ENCODE measurements at places on chromosomes 5 and 9.

DNA sequence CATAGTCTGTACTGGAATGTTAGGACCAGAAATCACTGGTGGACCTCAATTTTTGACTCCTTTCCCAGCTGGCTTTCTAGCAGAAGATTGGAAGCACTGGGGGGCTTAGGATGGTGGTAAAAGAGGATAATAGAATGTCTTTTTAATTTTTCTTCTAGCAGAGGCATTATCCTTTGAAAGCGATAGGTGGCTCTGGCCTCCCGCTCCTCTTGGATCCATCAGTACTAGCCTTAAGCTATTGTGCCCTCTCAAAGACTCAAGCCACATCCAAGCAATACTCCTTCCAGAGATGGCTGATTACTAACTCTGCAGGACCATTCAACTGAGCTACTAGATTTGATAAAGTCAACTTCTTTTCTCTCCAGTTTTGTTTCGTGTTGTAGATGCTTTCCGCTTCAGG is 610.6 kb downstream of the CDH12 start:
- DNase-seq, result no peak

- DNase-seq, result no peak
Observed at GRCh38 chr5:27868292-27868691, 829.9 kb upstream of the CDH9 start.

- no peak for DNase-seq
Observed at GRCh38 chr5:61999371-61999770, 306.6 kb upstream of the KIF2A start.

- no peak for DNase-seq
Observed at GRCh38 chr9:93567271-93567959, 9.0 kb upstream of the PHF2 start.

- DNase-seq, result no peak
Observed at GRCh38 chr5:91305640-91306039, 77.5 kb downstream of the ARRDC3 start.

DNA sequence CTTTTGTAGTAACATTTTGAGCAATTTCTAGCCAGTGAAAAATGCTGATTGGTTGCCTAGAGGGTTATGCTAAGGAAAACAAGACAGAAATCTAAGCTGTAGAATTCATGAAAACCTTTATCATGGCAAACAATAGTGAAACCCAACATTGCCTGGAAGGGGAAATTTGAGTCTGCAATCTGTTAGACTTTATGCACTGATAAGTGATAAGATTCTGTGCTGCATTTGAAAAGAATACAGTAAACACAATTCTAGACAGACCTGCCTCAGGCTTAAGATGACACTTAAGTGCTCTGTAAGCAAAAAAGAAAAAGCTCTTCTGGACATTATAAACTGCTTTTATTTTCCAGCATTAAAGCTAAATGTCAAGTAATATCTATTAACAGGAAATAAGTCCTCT is 519.3 kb downstream of the ISL1 start:
- DNase-seq, result peak; percentile 1

DNA sequence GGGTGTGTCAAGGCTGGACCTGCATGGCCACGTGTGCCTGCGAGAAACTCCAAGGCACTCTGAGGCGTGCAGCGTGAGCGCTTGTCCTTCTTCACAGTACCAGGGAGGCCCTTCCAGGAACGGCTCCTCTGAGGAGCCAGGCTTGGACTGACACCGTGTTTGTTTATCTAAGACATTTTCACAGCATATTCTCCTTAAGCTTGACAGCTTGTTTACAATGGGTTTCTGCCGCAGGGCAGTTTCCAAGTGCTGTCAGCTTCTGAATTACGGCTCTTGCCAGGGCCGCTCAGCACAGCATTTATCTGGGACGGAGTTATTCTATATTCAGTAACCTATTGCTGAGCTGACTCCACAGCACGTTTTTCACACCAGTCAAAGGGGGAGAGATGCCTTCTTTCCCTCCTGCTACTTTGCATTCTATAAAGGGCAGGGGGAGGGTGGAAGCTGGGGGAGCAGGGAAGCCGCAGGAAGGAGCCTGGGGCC is 98.4 kb downstream of the LMNB1 start:
- DNase-seq, result peak; percentile 80

- no peak for DNase-seq
Observed at GRCh38 chr9:129801504-129801903, 1.5 kb upstream of the TOR1B start.

- DNase-seq, result no peak
Observed at GRCh38 chr9:84609779-84610178, 59.8 kb upstream of the NTRK2 start.

DNA sequence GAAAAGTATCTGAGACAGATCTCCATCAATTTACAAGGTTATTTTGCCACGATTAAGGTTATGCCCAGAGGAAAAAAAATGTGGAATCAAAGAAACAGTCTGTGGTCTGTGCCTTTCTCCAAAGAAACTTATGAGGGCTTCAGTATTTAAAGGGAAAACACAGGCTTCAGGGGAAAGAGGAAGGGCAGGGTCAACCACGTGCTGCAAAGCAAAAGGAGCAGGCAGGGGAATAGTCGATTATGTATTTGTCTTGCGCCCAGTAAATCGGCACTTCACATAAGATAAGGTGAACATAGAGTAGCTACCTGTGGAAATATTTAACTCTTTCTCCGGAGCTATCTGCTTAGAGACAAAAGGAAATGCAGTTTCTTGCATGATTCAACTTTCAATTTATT is 343.7 kb downstream of the RAB3C start:
- no peak for DNase-seq

- DNase-seq, result no peak
Observed at GRCh38 chr5:18970000-18970399, 1018.0 kb downstream of the CDH18 start.

DNA sequence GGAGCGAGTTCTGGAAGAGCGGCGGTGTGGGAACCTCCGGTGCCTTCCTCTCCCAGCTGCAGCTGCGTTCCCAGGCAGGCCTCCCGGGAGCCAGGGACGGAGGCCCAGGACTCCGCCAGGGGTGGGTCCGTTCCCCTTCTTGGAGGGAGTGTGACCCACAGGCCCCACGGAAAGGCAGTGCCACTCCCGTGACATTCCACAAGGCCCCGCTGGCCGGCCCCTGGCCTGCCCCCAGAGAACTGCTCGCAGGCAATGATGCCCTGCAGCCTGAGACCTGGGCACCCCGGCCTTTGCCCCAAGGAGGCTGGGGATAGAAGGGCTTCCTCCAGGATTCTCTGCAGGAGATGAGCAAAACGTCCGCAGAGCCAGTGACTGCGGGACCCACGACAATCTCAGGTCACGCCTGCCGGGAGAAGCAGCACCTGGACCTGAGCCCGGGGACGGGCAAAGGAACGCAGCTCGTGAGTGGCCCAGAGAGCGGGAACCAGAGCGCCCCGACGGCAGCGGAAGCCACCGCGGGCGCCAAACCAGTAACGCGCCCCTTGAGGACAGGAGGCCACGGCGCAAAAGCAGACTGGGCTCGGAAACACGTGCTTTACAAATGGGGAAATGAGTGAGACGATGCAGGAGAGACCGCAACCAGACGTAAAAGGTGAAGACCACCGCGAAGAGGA is 9.3 kb downstream of the OBP2B start:
- no peak for DNase-seq

GRCh38 chr5:153555420-153556114 is 65.1 kb downstream of the GRIA1 start:
- DNase-seq, result no peak

GRCh38 chr9:128225770-128226411 is 22.7 kb downstream of the DNM1 start:
- DNase-seq, result no peak

DNA sequence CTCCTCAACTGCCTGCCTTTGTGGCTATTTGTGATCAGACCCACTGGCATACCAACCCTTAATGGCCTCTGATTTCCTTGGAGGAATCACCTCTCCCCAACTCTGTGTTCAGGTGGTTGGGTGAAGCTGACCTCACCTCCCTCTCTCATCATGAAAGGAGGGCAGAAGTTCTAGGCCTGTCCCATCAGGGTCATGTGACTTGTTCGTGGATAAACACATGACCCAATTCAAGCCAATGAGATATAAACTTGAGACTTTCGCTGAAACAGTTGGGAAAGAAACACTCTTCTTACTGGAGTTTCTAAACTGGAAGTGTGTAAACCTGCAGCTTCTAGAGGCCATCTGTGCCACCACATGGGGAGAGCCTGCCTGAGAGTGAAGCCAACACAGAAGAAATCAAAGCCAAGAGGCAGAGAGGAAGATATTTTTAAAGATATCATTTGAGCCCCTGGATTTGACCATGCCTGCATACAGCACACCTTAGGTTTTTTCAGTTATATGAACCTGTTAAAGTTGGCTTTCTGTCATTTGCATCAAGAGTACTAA is 5.8 kb downstream of the GABBR2 start:
- DNase-seq, result no peak

DNA sequence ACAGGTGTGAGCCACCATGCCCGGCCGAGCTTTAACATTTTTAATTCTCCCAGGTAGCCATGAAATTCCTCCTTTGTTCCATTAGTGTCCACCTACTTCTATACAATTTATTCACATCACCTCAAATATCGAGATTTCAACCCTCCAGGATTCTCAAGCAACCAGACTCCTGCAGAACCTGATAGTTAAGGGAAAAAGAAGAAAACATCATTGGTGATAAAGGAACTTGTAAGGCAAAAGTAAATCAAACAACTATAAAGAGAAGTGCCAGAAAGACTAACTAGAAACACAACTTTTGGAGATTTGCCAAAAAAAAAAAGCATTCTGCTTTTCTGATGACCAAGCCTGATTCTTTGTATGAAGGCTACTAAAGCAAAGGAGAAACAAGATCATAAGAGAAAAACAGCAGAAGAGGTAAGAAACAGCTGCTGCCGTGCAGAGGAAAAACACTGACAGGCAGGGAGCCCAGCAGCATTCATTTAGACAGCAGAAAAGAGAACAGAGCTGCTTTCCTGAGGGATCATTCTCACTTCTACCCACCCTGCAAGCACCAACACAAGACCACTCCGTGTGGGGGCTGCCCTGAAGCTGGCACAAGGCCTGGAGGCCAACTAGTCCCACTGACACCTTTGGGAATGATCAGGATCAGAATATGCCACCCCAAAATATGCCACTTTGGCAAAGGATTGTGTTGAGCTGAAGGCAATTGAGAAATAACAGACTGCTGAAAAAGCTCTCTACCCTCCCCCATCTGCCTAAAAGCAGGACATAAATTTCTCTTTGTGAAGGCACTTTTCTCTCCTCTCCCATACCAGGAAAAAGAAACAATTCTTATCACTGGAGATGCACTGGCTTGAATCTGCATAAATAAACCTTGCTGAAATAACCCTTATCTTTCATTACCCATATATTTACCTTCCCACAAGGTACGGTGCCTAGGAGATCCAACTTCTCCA is 75.1 kb downstream of the ALDH7A1 start:
- DNase-seq, result peak; percentile 62

DNA sequence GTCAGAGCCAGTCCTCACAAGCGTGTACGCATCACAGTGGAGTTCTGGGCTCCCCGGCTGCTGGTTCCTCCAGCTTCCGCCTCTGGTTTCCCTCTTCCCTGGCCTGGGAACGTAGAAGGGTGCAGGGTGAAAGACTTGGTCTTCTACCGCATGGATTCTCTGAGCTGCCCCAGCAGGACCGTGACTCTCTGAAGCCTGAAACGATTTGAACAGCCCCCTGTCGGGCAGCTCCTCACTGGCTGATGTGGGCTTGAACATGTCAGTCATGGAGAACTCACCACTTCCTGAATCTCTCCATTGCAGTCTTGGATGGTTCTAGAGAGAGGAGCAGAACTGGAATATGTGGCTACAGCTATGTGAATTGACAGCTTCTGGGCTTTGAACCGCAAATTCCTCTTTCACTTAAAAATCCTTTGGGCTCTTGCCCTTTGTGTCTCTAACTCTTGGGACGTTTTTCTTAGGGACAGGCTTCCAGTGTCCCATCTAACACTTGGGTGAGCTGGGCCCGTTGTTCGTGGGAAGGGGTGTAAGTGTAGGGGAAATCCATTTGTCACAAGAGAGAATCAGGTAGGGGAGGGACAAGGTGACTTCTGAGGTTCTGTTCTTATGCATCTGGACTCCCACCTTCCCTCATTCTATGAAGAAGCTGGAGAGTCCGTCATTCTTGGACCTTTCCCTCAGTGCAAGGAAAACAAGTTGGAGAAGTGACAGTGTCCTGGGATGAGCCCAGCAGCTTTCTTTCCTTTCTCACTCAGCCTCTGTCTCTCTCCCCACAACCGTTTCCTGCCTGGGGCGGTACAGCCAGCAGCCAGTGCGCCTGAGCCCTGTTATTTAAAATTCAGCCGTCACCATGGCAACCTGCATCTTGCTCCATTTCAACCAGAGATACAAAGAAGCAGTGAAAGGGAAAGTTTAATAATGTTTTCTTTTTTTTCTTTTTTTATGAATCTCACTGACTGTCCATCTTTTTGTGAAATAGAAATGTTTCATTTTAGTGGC is 84.7 kb downstream of the PTTG1 start:
- no peak for DNase-seq

GRCh38 chr9:131960851-131961495 is 118.7 kb downstream of the MED27 start:
- no peak for DNase-seq

DNA sequence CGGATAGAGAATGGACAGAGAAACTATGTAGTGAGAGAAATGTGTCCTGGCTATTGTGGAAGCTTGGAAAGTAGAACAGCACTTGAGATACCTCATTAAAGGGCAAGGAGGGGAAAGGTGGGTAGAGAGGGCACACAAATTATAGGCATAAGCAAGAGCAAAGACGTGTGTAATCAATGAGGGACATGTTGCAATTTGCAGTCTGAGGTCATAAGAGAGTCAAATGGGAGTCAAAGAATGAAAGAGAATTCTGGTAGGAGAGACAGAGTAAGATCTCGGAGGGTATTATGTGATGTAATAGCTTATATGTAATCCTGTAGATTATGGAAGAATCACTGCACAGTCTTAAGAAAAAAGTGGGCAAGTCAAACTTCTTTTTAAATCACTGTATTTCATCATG is 312.0 kb upstream of the RGMB start:
- no peak for DNase-seq

- DNase-seq, result no peak
Observed at GRCh38 chr5:158753354-158753753, 346.4 kb downstream of the EBF1 start.

DNA sequence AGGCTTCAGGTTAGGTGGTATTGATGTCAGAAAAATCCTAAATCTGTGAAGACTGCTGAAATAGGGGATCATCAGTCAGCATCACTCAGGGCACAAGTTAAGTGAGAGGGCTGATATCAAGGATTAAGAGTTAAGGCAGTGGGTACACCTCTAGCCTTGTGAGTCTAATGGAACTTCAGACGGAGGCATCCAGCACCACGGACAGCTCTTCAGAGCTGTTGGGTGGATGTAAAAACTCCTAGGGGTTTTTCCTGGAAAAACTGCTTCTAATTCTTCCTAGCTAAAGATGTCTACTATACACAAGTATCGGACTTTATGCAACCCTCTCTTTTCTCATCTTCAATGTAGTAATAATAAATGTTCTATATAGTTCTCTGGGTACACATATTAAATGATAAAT is 165.9 kb downstream of the SH3GL2 start:
- peak; percentile 14 for DNase-seq

GRCh38 chr9:129624947-129625346 is 1.0 kb upstream of the NTMT1 start:
- DNase-seq, result peak; percentile 37

DNA sequence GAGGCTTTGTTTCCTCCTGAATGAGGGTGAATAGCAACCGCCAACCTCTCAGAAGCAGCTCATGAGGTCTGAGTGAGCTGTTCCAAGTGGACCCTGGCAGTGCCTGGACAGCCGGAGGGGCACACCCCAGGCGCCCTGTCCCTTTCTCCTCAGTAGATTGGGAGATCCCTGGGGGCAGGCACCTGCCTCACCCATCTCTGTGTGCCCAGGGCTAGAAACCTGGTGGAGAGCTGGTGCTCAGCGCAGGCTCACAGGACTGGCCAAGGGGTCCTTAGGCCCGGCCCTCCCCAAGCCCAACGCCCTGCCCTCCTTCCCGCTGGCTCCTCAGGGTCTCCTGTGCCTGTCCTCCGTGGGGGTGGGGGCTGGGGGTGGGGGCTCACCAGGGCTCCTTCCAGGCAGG is 14.9 kb upstream of the MAPK9 start:
- no peak for DNase-seq
